Activated CD4-positive, alpha-beta memory T cell treated with anti-CD3 and anti-CD28 coated beads for 36 hours (primary cell): ENCODE measurements at places on chromosomes 11 and 22.

GRCh38 chr11:74749127-74749964 lies 697 bp downstream of the RNF169 start:
- peak; percentile 64 for DNase-seq

DNA sequence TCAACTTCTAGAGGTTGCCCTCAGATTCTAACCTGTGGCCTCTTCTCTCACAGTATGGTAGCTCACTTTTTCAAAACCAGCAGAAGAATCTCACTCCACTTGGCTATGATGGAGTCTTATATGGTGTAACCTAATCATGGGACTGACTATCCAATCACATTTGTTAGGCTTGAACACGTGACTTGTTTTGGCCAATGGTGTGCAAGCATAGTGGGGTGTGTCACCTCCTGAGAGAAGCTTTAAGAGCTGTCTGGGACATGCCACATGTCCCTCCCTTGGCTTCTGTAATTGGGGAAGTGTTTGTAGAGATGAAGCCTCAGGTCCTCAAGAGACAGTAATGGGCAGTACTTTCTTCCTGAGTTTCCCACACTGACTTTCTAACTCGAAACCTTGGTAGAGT lies 12.8 kb upstream of the SMIM38 start:
- no peak for DNase-seq

DNA sequence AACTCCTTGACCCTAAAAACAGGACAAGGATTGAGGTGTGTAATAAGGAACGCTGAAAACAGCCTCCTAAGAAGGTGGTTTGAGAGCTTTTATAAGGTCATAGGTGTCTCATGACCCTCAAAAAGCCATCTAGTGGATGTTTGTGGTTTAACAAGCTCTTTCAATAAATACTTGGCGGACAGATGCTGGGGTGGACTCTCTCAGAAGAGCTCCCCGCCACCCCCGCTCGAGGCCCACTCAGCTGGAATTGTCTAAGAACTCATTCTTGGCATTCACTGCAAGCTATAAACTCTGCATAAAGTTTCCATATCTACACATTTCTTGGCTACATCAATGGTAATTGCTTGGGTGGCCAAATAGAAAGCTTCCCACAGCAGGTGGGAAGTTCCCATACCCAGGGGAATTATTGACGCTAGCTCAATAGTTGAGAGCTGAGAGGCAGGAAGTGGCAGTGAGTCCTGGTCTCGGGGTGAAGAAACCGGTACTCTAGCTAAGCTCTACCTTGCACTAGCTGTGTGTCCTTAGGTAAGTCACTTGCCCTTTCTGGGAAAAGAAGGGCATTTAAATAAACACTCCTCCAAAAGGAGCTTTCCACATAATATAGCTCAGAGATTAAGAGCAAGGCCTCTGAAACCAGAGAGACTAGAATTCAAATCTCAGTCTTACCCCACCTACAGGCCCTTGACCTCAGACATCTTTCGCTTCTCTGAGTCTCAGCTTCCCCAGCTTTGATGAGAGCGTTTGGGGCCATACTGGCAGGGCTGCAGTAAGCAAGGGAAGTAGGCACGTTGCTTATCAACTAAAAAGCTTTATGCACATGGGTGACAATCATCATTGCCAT lies 6.4 kb downstream of the MS4A15 start:
- DNase-seq = peak; percentile 20

- DNase-seq = no peak
Observed at GRCh38 chr11:83302151-83302550, 16.0 kb upstream of the CCDC90B start.

DNA sequence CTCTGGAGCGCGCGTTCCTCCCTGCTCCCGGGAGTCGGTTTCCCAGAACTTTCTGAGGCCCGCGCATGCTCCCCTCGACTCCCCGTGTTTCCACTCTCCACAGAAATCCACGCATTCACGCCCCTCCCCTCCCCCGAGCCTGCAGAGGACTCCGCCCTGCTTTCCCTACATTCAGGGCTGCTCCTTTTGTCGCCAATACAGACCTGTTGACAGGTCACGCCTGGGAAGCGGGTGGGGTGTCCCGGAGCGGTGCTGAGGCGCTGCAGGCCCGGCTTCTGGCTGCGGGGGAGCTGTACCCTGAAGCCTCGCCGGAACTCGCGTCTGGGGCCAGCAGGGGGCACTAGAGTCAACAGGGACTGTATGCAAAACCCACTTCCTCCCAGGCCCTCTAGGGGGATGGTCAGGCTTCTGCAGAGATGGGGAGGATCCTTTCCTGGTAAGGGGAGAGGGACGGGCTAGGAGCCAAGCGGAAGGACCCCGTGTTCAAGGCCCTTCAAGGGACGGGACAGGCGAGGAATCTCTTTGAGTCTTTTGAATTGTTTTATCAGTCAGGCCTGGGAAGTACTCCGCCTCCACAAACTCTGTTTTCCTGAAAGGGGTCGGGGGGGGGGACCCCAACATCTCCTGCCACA lies at the start of gene PRAME:
Gene PRAME (minus strand): TSS at position 294 of the 632 bp plus-strand sequence. CDS start 2,433 bp downstream, outside the sequence.
- peak; percentile 88 for DNase-seq

GRCh38 chr11:35239471-35240075 lies 100.6 kb downstream of the CD44 start:
- DNase-seq = peak; percentile 41

GRCh38 chr22:40377931-40378330 lies 7.5 kb downstream of the SGSM3 start:
- DNase-seq = no peak

DNA sequence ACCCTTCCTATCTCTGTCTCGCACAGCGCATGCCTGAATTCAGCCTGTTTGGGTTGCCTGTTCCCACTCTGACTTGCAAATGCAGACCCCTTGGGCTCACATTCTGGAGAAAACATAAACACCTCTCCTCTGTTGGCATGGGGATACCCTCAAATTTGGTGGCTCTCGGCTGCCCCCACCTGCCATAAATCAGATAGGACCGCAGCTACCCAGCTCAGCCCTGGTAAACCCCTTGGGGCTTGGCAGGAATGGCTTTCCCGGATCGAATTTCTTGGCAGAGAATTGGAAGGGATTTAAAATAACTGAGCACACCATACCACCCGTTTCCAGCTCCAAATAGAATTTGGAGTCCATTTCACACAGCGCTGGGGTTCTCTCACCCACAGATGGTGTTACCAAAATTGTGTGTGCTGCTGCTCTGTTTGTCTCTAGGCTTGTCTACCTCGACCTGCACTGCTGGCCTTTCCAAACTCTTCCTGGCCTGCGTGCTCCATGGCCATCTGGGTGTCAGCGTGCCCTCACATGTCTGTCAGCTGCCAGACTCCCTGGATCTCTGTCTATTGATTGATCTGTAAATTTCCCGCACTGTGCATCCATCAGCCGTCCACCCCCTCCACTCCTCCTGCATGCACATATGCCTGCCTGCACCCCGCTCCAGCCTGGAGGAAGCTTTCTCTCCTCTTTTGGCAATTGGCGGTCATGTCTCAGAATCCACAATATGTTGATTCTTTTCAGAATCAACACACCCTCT lies 134.0 kb downstream of the NTM start:
- no peak for DNase-seq

GRCh38 chr11:95365348-95365747 lies 134.3 kb upstream of the SESN3 start:
- DNase-seq = no peak

DNA sequence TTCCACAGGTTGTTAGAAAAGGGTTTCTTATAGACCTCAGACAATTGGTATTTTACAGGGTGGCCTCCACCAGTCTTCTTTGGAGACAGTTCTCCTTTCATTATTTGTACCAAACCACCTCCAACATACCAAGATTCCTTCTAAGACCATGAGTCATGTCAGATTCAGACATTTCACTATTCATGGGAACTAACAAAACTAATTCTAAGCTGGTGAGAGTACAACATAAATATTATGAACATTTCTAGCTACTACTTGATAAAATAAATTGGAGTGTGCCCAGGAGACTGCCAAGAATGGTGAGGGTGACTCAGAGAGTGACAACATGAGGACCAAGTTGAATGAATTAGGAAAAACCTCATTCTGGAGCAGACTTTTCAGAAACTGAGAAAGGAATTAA lies 494.6 kb upstream of the LRRC4C start:
- DNase-seq = no peak

DNA sequence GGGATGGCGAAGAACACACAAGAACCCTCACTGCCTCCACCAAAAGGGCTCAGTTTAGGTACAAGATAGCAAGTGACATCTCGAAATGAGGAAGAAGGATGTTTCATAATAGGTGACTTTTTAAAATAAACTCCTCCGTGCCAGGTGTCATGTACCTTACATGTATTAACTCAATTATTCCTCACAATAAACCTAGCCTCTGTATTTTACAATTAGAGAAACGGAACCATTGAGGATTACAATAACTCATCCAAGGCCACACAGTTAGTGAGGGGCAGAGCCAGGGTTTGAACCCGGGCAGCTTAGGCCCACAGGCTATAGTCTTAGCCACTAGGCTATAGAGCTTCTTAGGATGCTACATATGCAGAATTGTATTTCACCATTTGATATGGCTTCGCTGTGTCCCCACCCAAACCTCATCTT lies 965 bp upstream of the PAMR1 start:
- DNase-seq = no peak

GRCh38 chr22:40238425-40239344 lies 61.0 kb downstream of the TNRC6B start:
- DNase-seq = peak; percentile 59

DNA sequence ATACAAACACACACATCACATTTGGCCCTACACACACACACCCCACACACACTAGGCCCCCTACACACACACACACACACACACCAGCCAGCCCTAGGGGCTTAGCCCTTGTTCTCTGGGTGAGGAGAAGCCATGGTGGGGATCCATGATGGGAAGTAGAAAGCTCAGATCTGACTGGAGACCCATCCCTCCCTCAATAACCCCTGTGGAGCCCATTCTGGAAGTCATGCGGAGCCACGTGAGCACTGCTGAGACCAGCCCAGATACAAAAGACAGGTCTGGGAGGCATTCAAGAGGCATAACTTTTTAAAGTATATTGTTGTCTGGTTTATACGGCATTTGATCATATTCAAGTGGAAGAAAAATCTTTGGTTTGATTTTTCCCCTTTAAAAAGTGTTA lies 448.5 kb downstream of the SOX6 start:
- no peak for DNase-seq

DNA sequence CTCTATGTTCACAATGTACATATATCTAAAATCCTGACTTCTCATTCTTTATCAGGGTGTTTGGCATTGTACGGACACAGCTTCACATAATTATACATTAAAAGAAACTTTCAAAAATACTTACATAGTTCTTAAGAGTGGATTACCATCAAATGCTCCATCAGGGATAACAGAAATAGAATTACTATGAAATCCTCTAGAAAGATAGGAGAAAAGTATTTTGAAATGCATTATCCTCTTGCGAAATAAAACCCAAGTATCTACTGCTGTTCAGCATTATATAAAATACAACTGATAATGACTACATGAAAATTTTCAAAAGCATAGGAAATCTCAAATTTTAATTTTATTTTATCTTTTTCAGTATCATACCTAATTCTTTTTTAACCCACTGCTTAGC lies 17.8 kb upstream of the CCDC34 start:
- no peak for DNase-seq

DNA sequence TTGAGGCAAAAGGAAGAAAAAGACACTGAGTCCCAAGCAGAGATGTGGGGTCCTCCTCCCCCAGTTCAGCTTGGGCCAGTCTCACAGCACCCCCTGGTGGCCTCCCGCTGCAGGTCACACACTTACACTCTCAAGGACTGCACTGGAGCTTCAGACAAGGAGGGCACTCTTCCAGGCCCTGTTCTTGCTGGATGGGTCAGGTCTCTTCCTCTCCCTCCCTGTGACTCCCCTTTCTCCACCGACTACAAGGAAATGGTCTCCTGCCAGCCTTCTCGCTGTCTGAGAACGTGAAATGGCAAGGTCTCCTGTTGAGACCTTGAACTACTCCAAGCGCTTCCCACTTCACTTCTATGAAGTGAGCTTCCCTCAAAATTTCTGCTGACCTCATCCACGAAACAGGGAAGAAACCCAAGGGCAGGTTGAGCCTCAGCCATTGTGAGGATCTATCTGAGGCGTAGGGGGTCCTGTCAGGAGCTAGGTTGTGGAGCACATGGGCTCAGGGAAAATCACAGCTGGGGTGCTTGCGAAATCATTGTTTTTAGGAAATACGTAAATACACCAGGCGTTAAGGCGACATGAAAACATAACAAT lies 11.2 kb upstream of the IGLL1 start:
- peak; percentile 62 for DNase-seq

- DNase-seq = no peak
Observed at GRCh38 chr11:85945296-85945695, 90.1 kb downstream of the CCDC83 start.

DNA sequence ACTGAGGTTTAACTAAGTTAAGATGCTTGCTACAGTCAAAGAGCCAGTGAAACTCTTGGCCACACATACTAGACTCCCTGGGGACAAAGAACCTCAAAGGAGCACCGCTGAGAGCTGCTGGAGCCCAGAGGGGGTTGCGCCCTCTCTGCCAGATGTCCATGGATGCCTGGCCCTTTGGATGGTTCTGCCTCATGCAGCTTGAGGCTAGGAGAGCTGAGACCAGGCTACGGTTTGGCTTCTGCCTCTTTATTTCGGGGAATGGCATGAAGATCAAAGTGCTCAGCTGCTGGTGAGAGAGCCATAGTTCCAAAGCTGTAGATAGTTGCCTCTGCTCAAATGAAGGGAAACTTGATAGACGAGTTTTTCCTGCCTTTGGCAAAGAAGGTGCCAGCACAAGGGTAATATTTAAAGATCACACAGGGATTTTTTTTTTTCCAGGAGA lies 43.0 kb downstream of the RASSF10 start:
- no peak for DNase-seq

DNA sequence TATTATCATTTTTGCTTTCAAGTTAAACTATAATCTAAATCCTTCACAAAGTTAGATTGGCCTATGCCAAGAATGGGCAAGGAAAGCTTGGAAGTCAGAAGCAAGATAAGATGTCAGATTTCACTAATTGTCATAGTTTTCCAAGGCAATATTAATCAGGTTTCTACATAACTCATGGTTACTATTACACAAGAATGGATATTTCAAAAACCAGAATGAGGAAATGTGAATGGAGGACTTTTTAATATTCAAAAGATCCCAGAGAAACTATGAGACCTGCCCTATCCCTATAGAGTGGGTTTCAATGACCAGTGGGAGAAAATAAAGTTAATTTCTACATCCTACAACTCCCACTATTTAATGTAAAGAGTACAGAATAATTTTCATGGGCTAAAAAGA lies 203.2 kb downstream of the CASP12 start:
- no peak for DNase-seq

DNA sequence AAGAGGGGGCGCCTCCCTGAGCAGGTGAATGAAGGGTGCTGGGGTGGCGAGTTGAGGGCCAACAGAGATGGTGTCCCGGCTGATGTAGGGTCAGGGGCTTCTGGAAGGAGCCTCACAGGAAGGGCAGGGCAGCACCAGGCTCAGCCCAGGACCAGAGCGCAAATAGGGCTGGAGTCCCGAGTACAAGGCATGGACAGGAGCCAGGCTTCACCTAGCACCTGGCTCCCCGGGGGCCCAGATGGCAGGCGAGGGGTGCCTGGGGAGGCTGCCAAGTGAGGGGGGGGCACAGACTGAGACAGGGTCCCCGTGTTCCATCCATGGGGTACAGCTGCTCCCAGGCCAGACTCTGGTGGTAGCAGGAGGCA lies 105.8 kb downstream of the KCNQ1 start:
- no peak for DNase-seq

- peak; percentile 55 for DNase-seq
Observed at GRCh38 chr11:3861683-3862082, 6.2 kb downstream of the STIM1 start.
